Endothelial cell of umbilical vein (primary cell): ENCODE measurements at places on chromosomes 13 and 19. TPM values are rescaled to one million over a fixed set of nuclear protein-coding genes. Genes with fewer than 3 reads are reported as not detected.

- DNase-seq: no peak
These were observed 36.4 kb upstream of the VSTM2B start for GRCh38 chr19:29489172-29489951.

- DNase-seq: peak; percentile 3
These were observed 2636.9 kb upstream of the PCDH20 start for GRCh38 chr13:64052521-64052920.

GRCh38 chr13:107866032-107866940 is 349.1 kb downstream of the LIG4 start:
- DNase-seq: peak; percentile 52

PROZ gene
- not detected in 2 replicates for total RNA-seq

BORCS8 gene
- 35.6 and 45.8 TPM in 2 replicates for total RNA-seq

DNA sequence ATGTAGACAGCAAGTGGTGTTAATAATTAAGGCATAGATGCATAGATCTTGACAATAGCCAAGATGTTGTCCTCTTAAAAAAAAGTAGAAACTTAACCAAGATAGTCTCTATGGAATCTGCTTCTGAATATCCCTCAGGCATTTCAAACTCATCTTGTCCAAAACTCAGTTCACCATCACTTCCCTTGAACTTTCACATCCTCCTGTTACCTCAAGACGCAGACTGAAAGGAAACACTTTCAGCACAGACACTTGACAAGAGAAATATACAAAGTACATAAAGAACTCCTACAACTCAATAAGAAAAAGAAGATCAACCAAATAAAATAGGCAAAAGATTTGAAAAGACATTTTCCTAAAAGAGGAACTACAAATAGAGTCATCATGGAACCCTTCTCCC is 451.1 kb downstream of the FOXO1 start:
- DNase-seq: no peak

- DNase-seq: peak; percentile 16
These were observed 19.4 kb downstream of the CNFN start for GRCh38 chr19:42370626-42371175.

ZNF417 gene
- 10.6 and 17.8 TPM in 2 replicates for total RNA-seq

- peak; percentile 71 for DNase-seq
These were observed 31.1 kb downstream of the RB1 start for GRCh38 chr13:48334534-48335127.

GRCh38 chr19:8391198-8392016 is 1.2 kb downstream of the RAB11B start:
- DNase-seq: no peak

CGB1 gene
- not detected in 2 replicates for total RNA-seq

DNA sequence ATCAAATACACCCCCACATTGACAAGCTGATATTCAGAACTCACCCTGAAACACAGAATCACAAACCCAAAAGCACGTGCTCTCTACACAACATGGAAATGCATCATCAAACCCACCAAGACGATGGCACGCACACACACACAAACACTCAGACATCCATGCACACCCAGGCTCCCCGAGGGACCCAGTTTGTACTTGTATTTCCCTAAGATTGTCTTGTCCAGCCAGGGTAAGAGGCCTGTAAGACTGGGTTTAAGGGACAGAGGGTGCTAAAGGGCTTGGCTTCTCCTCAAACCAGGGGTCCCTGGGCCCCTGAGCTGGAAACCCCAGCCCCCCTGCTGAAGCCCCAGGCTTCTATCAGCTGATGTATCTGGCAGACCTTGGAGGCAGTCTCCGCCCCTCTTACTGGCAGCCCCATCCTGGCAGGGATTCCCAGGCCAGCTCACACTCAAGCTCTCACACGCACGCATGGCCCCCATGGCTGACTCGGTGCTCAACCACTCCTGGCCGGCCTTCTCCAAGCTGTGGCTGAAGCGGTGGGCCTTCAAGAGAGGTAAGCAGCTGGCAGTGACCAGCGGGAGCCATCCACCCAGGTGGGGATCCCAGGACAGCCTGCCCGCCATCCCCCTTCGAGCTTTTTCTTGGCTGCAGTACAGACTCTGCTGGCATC is 6.5 kb downstream of the ARHGEF18 start:
- no peak for DNase-seq

DNA sequence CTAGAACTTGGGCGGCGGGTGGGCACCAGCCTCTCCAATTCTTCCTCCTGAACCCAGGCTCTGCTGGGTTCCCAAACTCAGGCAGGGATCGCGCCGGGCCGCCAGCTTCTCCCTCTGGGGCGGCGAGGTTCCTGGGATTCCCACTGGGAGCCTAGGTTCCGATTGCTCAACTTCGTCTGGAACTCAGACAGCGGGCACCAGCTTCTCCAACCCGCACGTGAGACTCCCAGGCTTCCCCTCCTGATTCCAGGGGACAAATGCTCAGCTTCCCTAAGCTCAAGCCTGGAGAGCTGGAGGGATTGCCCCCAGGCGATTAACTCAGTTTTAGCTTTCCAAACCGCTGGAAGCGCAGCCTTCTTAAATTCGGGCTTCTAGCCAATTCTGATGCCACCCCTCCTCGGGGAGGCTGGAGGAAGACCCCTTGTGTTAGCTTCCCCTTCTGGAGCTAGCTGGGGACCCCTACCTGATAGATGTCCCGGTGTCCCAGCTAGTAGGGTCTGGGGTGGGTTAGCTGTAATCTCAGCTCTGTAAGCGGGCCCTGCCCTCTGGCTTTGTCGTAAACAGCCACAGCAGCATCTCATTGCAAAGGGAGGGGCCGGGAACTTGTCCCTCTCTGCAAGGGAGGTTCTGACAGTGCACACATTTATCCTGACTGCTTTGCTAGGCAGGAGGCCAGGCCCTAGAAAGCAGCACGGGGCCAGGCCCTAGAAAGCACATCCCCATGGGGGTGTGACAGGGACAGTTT is 671 bp downstream of the MCOLN1 start:
- DNase-seq: no peak

ZNF99 gene
- total RNA-seq: not detected in 2 replicates

SERTAD3 gene
- 29.9 and 32.0 TPM in 2 replicates for total RNA-seq

GRCh38 chr13:114132419-114133121 is at the start of gene RASA3:
RASA3 (minus strand) TSS chr13:114132623; CDS start chr13:114132489, 134 bp downstream.
- peak; percentile 76 for DNase-seq

DNA sequence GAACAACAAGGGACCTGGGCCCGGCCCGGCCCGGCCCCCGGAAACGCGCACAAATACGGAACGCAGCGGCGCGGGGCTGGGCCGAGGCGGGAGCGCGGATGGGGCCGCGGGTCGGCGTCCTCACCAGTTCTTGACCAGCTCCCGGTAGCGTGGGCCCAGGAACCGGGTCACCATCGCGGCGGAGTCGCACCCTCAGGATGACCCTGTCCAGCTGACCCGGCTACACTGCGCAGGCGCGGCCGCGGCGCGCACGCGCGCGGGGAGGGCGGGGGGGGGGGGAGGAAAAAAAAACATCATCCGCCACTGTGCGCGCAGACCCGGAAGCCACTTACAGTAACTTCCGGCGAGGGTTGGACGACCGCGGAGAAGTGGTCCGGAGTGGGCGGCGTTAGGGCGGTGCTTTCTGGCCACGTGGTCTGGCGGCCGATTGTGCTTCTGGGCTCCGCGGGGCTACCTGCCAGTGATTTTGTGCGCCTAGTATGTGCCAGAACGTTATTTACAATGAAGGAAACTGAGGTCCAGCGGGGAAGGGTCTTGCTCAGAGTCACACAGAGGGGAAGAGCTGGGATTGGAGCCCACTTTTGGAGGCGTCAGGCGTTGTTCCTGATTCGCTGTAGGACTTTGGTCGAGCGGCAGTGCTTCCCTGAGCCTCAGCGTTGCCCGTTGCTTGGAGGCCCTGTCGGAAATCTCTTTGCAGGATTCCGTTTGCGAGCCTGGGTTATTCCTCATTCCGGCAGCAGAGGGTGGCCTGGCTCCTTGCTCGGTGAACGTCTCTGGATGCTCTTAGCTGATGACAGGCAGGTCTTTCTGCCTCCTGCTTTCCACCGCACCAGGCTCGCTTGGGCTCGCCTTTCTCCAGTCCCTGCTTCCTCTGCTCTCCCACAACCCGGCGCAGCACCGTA is at the start of gene UQCR11:
Gene UQCR11, minus strand, starts transcription at position 227 of the 902 bp plus-strand sequence. Its CDS starts 53 bp downstream, at position 174.
- peak; percentile 95 for DNase-seq

DNA sequence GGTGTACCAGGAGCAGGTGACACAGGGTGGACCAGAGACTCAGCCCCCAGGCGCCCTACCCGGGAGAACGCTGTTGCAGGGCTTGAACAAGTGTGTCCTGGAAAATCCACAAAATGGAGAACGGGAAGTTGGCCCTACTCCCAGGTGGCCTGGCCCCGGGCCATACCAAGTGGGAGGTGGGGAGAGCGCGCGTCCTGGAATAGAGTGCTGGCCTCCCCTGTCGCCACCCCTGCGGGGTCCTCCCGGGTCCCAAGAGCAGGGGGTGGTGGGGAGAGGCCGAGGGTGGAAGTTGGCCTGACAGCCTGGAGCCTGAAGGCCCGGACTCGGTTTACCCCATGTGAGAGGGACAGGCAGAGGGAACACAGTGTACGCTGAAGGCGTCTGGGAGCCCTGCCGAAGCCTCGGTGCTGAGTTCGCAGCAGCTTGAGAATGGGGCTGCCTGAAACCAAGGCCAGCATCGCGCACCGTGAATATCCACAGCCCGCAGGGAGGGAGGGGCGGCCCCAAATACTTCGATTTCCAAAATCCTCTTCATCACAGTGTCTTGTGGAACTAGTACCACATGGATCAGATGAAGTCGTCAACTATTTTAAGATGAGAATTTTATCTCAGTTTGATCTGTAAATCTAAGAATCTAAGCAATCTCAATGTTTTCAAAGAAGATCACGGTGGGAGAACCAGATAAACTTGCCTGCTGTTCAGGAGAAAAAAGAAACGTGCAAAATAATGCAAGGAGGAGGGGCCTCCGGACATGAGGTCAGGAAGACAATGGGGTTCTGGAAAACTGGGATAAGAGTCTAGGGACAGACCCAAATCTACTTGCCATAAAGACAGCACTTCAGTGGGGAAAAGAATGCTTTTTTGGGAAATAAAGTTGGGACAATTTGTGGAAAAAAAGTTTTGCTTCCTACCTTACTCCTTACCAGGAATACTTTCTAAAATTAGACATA is 10.4 kb upstream of the KLF16 start:
- DNase-seq: peak; percentile 50

- DNase-seq: no peak
These were observed 9.8 kb downstream of the KBTBD6 start for GRCh38 chr13:41122838-41123237.

GRCh38 chr13:26749905-26750304 is 10.7 kb downstream of the GPR12 start:
- DNase-seq: no peak

SLC17A7 gene
- 0.13 and 0.25 TPM in 2 replicates for total RNA-seq

GPR183 gene
- not detected in 2 replicates for total RNA-seq

DNA sequence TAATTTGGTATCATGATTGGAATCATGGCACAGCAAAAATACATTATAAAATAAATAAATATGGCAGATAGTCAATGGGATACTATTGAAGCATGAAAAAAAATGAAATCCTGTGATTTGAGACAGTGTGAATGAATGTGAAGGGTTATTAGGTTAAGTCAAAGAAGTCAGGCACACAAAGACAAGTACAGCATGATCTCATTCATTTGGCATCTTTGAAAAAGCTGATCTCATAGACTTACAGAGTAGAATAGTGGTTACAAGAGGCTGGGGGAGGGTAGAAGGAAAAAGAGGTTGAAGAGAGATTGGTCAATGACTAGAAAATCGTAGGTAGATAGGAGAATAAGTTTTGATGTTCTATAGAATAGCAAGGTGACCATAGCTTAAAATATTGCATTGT is 295.1 kb upstream of the SLITRK5 start:
- no peak for DNase-seq

SIRT6 gene
- 26.9 and 28.1 TPM in 2 replicates for total RNA-seq

KLK2 gene
- total RNA-seq: not detected in 2 replicates

DNA sequence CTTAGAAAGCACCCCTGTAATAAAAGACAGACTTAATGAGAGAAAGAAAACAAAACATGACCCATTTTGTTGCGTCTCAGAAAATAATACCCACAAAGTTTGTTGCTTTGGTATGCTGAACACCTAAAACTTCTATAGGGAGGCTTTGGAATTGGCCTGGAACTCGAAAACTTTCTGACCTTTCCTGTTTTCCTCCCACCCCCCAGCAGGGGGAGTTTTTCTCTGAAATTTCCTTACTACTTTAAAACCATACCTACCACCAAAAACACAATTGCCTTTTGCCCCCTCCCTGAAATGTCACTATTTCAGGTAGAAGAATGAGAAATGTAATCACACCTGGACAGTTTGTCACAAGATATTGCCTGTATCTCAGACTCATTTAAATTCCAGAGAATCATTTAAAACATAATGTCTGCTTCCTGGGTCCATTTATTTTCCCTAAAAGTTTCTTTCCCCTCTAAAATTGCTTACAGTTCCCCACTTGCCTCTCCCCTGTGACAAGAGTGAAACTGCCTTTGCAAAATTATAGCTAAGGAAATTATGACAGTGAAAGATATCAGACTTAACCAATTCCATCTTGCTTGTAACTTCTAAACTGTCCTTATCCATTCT is 2700.2 kb downstream of the PCDH9 start:
- no peak for DNase-seq

ZSCAN4 gene
- total RNA-seq: not detected in 2 replicates

GRCh38 chr19:4389064-4389375 is 11.3 kb downstream of the SH3GL1 start:
- no peak for DNase-seq

DNA sequence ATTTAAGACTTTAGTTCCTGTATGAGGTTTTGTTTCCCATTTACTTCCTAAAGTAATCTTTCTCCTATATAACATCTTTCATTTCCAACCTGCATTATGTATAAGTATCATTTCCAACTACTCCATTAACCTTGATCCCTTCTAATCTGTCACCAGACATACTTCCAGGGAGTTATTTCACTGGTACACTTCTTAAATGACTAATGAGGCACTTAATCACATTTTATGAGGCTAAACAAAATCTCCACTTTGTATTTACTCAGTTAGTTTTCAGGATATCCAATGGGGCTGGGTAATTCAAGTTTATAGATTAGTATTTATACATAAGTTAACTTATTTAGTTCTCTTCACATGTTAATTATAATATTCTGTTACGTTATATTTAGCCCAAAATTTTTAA is 634.7 kb downstream of the PCDH17 start:
- DNase-seq: no peak

KIR2DL1 gene
- total RNA-seq: not detected in 2 replicates

GRCh38 chr19:31338069-31338776 is 11.0 kb downstream of the TSHZ3 start:
- no peak for DNase-seq

ZNF528 gene
- total RNA-seq: 11.3 and 16.1 TPM in 2 replicates

OSCAR gene
- not detected in 2 replicates for total RNA-seq

CERS4 gene
- 2.5 and 4.9 TPM in 2 replicates for total RNA-seq

DNA sequence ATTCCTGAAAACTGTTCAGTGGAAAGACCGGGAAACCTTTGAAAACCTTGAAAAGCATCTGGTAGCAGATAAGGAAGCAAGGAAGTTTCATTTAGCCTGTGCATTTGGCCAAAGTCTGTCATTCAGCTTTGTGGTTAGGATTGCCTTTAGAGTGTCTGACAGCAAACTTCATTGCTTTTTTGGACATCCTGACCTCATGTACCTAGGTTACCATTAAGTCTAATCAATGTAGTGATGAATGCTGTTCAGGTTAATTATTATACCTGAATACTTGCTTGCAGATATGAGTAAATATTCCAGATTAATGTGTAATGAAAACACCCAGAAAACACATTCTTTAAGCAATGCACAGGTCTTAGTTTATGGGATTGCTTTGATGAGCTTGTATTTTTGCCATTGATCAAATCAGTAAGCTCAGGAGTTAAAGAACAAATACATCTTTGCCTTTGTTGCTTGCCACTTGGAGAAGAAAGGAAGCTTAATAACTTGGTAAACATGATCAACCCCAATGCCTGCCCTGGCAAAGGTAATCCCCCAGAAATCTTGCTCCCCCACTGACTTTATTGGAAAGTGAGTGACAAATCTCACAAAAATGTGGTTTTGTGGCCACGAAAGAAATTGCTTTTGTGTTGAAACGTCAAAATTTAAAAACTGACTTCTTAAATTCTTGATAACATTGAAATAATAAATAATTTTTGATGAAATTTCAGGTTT is 87.4 kb downstream of the SLC15A1 start:
- DNase-seq: no peak

PRR19 gene
- total RNA-seq: 1.0 and 1.5 TPM in 2 replicates
